ENCODE measurements at places on chromosomes 6 and 20.

- no peak for DNase-seq
These were observed 49.0 kb upstream of the RNF24 start for GRCh38 chr20:4064144-4064909.

DNA sequence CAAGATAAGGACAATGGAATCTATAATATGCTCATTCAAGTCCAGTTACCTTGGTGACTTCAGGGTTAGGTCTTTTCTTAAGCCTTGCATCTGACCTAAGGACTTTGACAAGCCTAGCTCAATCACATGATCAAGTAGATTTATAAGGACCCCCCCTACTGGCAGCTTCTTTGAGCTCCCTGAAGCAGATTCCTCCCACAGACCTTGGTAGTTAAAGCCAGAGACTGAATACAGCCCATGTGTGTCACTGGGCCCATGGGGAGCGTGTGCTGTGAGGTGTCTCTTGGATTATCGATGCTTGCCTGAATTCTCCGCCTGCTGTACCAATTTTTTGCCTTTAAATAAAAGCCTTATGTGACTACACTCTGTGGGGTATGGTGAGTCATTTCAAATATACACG, 372.7 kb upstream of the RGS17 start:
- DNase-seq = no peak

GRCh38 chr6:154917941-154918340, 77.2 kb upstream of the TIAM2 start:
- DNase-seq = no peak

GRCh38 chr6:73088138-73088813, 137.0 kb downstream of the KHDC1L start:
- DNase-seq = no peak

GRCh38 chr6:155970472-155970871, 514.8 kb upstream of the NOX3 start:
- no peak for DNase-seq
